CD4-positive, alpha-beta T cell treated with Interleukin-15 for 1 hour (primary cell): ENCODE measurements at places on chromosomes 6 and 20.

DNA sequence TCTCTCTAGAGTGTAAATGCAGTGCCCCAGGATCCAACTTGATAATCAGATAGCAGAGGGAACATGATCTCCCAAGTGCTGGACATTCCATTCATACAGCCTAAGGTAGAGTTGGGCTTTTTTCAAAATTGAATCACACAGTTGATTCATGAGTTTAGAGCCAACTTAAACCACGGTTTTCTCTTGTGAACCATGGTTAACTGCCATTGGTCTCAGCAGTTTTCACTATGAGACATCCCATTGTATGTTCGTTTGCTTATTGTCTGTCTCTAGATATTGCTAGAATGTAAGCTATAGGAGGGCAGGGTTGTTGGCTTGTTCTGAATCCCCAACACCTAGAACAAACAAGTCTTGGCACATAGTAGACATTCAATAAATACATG lies 37.2 kb upstream of the TAF8 start:
- DNase-seq: no peak

GRCh38 chr20:62893700-62894099 lies 32.1 kb upstream of the TCFL5 start:
- DNase-seq: no peak

DNA sequence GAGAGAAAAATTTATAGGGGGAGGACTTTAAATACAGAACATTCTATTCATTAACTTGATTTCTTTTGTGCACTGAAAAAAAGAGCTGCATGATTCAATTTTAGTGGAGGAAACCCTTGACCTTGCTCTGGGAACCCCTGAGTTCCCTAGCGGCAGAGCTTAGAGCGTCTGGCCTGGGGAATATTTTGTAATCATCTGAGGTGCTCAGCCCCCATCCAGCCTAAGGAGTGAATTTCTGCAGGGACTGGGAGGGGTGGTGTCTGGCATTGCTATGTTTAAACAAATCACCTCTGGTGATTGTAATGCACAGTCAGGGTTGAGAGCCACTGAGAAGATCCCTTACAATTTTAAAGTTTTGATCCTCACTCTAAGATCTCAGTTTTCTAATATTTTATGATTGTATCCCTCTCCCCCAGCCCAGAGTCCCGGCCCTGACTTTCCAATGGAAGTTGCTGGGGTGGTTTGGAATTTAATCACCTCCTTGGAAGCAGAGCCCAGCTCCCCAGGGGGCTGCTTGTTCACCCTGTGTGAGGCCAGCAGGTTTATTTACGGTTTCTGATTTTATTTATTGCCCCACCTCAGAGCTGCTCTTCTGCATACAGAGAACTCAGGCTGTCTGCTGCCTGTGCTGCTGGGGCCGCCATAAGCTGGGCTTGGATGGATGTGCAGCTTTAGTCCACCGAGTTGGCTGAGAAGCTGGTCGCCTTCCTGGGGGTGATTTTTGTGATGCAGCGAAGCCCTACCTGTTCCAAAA lies 263.1 kb downstream of the LRFN2 start:
- DNase-seq: no peak

- DNase-seq: no peak
Measured at GRCh38 chr6:111842891-111843290, 30.4 kb downstream of the FYN start.

DNA sequence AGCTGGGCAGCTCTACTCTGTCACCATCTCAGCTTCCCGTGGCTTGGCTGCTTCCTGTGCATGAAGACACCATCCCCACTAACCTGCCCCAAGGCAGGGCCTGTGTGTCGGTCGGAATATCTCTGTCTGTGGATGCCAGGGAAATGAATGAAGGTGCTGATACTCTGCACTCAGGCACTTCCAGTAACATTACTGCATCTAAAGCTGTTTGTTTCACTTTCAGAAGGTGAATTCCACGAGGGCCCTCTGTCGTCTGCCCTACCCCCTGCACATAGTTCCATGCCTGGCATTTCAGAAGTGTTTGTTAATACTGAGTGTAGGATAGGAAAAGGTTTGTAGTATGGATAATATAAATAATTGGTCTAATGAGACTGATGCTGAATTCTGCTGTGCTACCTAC lies 114.7 kb upstream of the GMDS start:
- no peak for DNase-seq

DNA sequence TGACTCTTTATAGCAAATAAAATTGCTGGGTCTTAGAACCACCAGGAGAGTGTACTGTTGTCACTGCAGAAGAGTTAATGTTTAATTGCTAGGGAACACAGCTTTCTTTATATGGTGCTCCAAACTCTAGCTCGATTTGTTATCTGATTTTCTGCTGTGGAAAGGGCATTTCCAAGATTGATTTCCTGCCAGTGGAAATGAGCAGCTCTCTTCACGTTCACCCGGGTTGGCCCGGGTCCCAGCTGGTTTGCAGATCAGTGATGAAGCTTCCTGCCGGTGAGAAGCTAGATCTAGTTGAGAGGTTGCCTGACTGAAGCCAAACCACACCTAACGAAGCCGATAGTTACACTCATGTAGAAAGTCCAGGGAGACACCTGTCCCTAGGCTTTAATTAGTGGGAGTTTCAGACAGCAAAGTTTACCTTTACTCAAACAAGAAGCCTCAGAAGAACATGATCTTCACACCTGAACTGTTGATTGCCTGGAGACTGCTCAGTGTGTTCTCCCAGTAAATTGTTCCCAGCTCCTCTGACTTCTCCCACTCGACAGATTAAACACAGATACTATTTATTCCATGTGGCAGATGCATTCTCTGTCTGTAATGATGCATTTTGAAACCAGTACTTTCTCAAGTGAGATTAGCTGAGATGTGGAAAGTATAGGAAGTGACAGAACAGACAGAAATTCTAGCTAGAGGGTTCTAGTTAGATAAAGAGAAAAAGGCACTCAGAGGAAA lies 27.8 kb downstream of the PAQR8 start:
- DNase-seq: peak; percentile 54

DNA sequence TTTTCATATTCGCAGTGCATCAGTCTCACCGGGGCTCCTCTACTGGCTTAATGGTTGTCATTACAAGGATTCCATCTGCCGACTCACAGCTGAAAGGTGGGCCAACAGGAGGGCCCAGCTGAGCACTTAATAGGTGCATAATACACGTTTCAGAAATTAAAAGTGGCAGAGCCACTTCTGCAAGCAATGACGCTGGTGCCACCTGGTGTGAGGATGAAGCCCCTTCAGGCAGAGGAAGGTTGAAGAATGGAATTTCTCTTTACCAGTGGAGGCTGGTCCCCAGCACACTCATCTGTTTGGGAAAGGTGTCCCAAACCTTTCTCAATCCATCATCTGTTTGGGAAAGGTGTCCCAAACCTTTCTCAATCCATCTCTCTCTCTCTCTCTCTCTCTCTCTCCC lies 8.2 kb upstream of the STMND1 start:
- no peak for DNase-seq

- DNase-seq: no peak
Measured at GRCh38 chr20:50126662-50127061, 13.7 kb upstream of the UBE2V1 start.

DNA sequence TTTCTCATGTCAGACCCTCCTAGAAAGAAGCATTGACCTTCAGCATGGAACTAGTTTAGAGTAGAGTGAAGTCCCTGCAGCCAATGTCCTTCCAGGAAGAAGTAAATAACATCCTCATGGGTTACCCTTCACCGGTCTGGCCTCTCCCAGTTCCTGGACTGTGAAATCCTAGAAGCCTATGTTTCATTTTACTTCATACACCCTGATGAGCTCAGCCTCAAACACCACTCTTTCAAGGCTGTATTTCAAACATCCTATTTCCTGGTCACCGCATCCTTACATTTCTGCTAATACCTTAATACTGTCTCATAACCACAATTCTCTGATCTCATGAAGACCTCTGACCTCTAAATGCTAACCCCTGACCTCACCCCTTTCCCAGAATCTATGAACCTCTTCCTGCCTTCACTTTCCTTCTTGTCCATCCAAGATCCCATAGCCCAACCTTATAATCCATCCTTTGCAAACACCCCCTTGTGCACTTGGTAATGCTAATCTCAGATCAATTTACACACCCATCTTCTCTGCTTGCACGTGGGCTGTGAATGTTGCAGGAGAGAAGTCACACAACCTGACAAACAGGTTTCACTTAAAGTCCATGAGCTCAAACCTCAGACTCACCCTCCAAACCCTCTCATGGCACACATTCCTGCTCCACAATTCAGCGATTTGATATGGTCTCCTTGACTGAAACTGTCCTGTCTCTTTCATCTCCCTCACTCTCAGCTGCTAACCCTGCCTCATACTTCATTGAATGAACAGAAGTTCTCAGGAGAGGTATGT lies 30.2 kb downstream of the SLC2A10 start:
- DNase-seq: no peak

GRCh38 chr20:14033310-14033709 lies 38.0 kb downstream of the MACROD2 start:
- no peak for DNase-seq

DNA sequence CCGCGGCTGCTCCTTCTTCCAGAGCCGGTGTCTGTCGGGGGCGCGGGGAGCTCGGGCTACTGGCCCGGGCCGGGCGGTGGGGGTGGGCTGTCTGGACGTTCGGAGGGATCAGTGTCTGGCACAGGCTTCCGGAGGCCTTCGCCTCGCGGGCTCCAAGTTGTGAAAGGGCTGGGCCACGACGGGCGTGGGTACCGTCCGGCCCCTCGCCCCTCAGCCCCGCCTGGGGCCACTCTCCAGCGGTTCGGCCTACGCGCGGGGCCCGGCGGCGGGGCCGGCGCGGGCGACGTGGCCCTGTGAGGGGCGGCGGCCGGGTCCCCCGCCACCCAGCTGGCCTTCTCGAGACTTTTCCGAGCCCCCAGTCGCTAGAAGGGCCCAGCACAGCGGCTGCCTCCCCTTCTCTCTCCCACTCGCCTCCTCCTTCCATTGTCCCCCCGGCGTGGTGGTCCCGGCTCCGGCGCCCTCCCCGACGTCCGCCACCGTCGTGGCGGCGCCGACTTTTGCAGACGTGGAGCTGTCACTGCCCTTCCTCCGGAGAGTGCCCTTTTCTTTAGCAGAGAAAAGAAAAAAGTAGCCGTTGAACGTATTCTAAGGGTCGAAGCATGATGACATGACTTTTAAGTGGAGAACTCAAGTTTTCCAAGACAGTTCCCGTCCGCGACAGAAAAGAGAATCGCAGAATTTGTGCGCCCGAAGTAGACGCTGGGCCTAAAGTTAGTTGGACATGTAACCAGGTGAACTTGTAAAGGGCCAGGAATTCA lies 571 bp downstream of the ITCH start:
- no peak for DNase-seq

GRCh38 chr20:61123751-61124368 lies 128.2 kb upstream of the CDH4 start:
- no peak for DNase-seq

DNA sequence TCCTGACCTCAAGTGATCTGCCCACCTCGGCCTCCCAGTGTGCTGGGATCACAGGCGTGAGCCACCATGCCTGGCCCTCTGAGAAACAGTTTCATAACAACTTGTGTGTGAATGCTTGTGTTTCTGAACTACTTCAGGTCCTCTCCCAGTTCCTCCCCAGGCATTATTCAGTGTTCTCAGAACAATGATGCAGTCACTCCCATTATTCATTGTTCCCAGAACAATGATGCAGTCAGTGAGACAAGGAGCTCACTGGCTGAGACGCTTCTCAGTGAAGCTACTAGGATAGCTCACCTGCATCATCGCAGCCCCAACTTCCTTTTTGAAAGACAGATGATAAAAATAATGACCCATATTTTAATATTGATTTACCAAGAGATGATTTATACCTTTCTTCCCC lies 71.5 kb downstream of the NDUFAF5 start:
- DNase-seq: no peak

DNA sequence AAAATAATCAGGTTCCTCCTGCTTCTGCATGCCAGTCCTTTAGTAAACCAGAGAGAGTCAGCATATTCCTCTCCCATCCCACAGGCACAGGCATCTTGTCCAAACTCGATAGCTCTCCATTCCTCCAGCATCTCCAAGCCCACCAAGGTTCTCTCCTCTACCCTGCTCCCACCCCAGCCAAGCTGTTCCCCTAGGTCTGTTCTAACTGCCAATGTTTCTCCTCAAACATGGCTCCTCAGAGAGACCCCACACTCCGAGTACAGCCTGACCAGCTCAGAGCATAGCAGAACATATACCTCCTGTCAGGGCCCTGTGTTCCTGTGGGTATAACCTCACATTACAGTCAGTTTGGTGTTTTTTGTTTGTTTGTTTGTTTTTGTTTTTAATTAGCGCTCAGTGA lies 177.8 kb downstream of the VEGFA start:
- no peak for DNase-seq

DNA sequence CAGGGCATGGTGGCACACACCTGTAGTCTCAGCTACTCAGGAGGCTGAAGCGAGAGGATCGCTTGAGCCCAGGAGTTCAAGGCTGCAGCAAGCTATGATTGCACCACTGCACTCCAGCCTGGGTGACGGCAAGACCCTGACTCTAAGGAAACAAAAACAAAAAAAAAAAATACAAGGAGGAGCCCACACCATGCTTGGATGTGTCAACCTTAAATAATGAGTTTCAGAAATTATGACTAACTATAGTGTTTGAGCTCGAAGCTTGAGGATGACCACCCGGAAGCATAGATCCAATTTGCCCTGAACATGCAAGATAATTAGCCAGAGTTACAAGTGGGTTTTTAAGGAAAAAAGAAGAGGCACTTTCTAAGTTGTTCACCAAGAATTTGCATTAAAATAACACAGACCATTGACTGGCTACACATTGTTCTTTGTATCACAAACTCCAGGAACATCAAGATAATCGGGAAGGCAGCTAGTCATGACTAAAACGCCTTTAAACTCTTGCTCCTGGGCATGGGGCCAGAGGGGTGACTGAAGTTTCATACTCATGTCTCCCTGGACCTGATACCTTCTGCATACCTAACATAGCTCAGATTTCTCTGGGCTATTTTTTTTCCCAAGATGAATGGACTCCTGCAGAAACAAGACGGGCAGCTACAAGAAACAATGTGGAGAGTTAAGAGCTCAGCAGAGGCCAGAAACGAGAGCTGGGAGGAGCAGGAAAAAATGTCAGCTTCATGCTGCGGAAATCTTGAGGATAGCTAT lies 289.6 kb downstream of the PREX1 start:
- no peak for DNase-seq

GRCh38 chr6:89372506-89372901 lies 20.0 kb upstream of the UBE2J1 start:
- no peak for DNase-seq

DNA sequence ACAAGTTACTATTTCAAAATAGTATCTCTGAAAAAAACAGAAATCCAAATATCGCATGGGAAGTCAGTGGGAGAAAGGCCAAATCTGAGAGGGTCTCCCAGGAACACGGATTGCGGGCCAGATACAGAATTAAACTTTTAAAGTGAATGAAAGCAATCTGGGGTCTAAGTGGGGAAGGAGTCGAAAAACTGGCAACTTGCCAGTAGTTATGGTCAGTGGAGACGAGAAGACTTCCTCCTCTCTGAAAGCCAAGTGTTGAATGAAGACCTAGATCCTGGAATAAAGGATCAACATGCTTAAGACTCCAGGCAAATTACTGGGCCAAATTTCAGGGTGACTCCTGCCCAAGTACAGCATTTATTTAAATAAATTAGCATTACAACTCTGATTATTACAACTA lies 123.6 kb downstream of the BFSP1 start:
- DNase-seq: no peak
